Ureter (tissue), 1 donor: ENCODE measurements at places on chromosomes 5 and 9.

GRCh38 chr5:153798830-153799229, 239.9 kb downstream of the FAM114A2 start:
- DNase-seq: no peak

- no peak for DNase-seq
Measured at GRCh38 chr5:149470942-149471341, 80.3 kb downstream of the CSNK1A1 start.

DNA sequence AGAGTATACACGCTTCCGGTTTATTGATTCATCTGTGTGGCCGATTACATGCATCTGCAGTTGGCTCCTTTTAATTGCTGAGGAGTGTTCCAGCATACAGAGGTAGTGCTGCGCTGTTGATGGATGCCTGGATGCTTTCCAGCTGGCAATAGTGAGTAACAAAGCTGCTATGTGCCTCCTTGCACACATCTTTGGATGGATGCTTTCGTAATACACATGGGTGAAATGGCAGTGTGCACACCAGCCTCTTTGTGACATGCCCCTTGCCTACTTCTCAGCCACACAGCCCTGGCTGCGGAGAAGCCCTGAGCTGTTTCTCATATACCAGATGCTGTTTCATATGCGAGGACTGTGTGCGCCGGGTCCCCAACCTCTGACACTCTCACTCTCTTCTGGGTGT, 151.0 kb downstream of the GADD45G start:
- DNase-seq: peak; percentile 69

GRCh38 chr5:54146916-54147315, 163.5 kb downstream of the ARL15 start:
- DNase-seq: no peak

DNA sequence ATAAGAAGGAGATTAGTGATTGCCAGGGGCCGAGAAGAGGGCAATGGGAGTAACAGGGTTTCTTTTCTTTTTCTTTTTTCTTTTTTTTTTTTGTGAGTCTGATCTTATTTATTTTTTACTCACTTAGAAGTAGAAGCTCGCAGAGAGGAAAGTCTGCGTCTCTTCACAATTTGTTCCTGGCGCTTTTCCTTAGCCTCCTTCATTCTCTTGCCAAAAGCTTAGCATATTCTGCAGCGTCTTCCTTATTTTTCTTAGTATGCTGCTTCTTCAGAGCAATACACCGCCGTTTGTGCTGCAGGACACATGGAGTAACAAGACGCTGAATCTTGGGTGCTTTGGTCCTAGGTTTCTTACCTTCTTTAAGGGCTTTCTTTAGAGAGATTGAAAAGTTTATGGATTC, 30.3 kb upstream of the DENND4C start:
- no peak for DNase-seq

DNA sequence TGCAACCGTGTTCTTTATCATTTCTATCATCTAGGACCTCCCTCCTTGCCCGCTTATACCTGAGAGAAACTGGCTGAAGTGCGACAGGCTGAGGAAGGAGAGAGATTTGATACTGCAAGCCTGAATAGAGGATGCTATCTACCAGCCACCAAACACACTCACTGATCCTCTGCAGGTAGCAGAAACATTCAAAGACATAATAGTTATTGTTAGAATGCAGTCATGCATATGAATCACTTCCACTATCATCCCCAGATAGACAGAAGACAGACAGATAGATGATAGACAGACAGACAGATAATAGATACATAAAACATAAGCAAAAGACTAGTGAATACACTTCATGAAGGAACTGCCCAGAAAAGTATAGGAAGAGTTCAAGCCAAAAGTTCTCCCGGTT, 32.9 kb downstream of the FAM81B start:
- no peak for DNase-seq

GRCh38 chr5:68246802-68247201, 31.2 kb downstream of the PIK3R1 start:
- DNase-seq: no peak

- DNase-seq: no peak
Measured at GRCh38 chr5:54663866-54664265, 146.3 kb downstream of the SNX18 start.

DNA sequence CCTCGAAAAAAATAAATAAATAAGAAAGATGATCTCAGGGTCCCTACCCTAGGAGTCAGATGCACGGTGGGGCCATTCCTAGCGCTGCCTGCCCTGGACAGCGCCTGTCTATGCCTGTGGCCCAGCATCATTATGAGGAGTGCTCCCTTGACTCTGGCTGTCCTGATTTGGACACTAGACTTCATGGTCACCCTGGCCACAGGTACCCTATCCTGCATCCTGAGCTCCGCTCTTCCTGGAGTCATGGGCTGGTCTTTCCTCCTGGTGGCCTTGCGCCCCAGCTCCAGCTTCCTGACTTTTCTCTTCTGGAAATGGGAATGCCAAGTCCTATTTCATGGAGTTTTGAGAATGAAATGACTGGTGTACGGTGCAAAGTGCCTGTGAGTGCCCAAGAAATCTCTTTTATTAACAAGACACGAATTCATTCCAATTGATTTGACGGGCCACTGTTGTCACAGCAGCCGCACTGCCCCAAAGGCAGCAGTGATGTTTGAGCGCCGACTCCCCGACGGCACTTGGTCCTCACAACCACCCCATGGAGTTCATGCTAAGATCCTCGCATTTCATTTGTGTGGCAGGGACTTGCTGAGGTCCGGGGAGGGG, 564 bp upstream of the AIF1L start:
- no peak for DNase-seq

GRCh38 chr5:75667586-75667985, 49.7 kb downstream of the POC5 start:
- no peak for DNase-seq

DNA sequence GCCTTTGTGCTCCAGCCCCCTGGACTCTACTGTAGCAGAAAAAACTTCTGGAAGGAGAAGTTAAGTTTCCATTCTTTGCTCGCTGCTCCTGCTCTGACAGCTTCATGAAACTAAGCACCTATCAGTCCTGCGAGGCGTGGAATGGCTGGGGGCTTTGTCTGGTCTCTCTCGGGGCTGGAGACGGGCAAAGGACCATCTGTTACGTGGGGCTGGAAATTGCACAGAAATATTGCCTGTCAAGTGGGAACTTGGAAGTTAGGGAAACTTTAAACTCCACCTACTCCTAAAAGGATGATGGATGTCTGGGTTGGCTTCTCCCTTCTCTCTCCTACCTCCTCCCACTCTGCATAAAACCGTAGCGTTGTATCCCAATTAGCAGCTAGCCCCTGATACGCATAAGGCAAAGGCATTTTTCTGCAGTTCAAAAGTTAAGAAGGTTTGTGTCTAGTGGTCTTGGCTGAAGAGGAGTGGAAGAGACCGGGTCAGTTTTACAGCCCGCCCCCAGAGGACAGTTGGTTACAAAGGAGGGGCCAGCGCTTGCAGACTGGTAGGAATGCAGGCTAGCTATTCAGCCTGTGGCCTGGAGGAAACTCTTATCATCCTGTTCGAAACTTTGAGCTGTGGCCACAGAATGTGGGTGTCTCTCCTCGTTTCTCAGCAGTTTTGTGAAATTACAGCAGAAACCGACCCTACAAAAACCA, 1.3 kb downstream of the FBXL7 start:
- peak; percentile 49 for DNase-seq

- peak; percentile 52 for DNase-seq
Measured at GRCh38 chr5:115816226-115817081, at the start of gene CDO1. TSS of gene CDO1 (minus strand) at chr5:115816659. CDS start at chr5:115816397, 262 bp downstream.

DNA sequence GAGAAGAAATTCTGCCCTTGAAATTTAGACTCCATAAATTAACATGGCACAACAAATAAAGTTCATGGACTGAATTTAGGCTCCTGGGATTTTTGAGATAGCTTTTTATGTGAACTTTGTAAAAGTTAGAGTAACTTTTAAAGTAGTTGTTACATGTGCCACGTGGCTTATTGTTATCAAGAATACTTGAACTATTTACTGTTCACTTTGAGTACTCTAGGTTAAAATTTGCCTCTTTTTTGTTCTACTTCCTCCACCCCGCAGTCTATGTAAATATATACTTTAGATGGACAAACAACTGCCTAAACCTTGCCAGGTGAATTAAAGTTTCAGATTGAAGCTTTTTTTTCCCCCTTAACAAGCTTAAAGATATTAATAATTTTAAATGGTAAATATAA, 457.9 kb downstream of the RAB3C start:
- DNase-seq: no peak

DNA sequence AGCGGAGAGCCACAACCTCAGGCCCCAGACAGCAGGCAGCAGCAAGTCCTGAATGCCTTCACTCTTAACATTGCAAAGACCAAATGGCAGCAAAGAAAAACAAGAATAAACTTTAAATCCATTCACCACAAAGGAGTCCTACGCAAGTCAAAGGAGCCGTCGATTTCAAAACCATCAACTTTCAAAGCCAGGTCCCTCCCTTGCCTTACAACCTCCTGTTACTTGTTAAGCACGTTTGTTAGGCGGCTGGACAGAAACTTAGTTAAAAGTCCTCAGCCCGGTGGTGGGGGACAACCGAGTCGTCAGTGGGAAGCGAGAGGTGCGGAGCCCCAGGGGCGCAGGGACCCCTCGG, 938 bp downstream of the LPAR1 start:
- DNase-seq: peak; percentile 46

DNA sequence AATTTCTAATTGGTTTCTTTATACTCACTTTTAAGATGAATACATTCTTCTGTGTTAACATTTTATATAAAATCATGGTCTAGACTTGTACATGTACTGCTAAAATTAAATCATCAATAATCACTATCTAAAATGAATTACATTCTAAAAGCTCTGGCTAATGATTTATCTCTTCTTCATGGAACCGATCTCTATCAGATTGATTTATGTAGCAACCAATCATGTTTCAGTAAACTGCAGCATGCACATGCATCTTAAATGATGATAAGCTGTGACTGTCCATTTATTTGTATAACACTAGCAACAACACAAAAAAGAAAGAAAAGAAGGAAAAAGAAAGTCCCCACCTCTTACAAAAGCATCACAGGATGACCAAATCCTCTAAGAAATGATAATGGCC, 669.2 kb downstream of the NR2F1-AS1 start:
- no peak for DNase-seq

GRCh38 chr5:36796155-36796554, 80.4 kb upstream of the NIPBL start:
- no peak for DNase-seq

- no peak for DNase-seq
Measured at GRCh38 chr9:76603448-76603895, 144.5 kb downstream of the GCNT1 start.

- no peak for DNase-seq
Measured at GRCh38 chr9:123544007-123544827, 188.2 kb downstream of the CRB2 start.

- no peak for DNase-seq
Measured at GRCh38 chr9:125683486-125683885, 23.5 kb downstream of the MAPKAP1 start.

DNA sequence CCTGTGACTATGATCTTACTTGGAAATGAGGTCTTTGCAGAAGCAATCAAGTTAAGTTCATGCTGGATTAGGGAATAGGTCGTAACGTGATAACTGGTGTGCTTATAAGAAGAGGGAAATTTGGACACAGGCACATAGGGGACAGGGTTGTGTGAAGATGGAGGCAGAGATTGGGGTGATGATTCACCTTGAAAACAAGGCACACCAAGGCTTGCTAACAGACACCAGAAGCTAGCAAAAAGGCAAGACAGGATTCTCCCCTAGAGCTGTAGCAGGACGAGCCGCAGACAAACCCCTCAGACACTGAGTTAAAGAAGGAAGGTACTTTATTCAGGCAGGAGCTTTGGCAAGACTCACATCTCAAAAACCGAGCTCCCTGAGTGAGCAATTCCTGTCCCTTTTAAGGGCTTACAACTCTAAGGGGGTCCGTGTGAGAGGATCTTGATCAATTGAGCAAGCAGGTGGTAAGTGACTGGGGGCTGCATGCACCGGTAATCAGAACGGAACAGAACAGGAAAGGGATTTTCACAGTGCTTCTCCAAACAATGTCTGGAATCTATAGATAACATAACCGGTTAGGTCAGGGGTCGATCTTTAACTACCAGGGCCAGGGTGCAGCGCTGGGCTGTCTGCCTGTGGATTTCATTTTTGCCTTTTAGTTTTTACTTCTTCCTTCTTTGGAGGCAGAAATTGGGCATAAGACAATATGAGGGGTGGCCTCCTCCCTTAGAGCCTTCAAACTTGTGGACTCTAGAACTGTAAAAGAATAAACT, 57.5 kb upstream of the S1PR3 start:
- no peak for DNase-seq
